ENCODE measurements at places on chromosomes 12 and 14. TPM values are rescaled to one million over a fixed set of nuclear protein-coding genes. Genes with fewer than 3 reads are reported as not detected.

DNA sequence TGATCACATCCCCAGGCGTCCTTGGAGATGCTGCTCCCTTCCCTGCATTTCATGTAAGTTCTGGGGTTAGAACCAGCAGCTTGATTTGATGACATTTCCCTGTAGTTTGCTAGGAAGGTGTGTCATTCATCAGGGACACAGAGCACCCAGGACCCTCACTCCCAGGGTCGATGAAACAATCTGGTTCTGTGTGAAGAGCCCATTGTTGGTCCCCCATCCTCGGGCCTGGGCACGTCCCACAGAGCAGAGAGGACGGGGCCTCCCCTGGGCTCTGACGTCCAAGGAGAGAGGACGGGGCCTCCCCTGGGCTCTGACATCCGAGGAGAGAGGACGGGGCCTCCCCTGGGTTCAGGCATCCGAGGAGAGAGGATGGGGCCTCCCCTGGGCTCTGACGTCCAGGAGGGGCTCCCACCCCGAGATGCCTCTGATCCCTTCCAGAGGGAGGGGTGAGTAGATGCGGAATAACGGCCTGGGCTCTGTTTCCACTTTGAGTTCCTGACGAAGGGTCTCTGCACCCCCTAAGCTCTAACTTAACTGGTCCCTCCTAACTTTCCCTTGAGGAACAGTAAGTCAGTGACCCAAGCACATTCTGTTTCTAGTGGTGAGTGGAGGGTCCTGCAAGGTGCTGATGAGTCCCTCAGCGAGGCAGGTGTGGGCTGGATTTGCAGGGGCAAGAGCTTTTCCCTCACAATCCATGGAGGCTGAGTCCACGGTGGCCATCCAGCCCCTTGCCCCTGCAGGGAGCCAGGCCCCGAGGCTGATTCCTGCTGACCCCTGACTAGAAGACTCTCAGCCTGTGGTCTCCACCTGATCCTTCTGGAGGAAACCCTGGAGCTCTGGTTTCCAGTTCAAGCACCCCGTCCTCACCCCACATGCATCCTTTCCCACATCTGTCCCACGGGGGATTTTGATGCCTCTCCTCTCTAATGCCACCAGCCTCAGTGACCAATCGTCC is 35.5 kb upstream of the SFSWAP start:
- DNase-seq = no peak

- DNase-seq = no peak
Measured at GRCh38 chr14:75381642-75382041, 46.2 kb upstream of the JDP2 start.

DNA sequence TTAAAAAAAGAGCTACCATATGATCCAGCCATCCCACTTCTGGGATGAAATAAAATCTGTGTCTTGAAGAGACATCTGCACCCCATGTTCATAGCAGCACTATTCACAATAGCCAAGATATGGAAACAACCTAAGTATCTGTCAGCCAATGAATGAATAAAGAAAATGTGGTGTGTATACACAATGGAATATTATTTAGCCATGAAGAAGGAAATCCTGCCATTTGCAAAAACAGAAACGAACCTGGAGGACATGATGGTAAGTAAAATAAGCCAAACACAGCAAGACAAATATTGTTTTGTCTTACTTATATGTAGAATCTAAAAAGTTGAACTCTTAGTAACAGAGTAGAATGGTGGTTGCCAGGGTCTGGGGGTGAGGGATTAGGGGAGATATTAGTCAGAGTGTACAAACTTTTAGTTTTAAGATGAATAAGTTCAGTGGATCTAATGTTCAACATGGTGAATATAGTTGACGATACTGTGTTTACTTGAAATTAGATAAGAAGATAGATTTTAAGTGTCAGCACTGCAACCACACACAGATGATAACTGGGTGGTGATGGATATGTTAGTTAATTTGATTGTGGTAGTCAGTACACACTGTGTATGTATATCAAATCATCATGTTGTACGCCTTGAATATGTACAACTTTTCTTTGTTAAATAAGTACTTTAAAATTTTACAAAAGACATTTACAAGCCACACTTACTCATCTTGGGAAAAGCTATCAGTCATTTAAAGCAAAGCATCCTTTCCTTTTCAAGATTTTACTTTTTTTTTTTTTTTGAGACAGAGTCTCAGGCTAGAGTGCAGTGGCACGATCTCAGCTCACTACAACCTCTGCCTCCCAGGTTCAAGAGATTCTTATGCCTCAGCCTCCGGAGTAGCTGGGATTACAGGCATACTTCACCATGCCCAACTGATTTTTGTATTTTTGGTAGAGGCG is 89.9 kb downstream of the BICD1 start:
- no peak for DNase-seq

DNA sequence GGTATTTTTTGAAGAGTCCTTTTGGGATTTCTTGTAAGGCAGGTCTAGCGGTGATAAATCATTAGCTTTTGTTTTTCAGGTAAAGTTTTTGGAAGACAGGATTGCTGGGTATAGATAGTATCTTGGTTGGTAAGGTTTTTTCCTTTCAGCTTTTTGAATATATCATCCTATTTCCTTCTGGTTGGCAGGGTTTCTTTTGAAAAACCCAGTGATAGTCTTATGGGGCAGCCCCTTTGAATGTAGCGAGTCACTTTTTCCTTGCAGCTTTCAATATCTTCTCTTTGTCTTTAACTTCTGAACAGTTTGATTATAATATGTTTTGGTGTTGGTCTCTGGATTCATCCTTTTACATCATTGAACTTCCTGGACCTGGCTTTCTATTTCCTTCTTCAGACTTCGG is 20.2 kb downstream of the TMX1 start:
- DNase-seq = no peak

DNA sequence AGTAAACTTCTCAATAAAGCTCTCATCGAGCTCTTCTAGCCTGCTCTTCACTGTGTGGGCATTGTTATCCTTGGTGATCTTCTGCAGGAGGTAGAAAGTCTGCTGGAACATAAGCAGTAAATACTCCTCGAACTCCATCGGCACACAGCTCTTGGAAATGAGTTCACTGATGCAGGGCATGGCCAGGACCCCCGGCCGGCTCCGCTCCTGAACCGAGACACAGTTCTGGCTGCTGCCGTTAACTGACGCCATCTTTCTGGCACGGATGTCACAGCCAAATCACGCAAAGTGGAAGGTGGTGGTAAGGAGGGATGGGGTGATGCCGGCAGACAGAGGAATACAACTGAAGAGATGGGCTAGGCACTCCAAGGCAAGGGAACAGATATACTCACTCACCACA is 23.7 kb upstream of the EDDM3A start:
- DNase-seq = no peak

DNA sequence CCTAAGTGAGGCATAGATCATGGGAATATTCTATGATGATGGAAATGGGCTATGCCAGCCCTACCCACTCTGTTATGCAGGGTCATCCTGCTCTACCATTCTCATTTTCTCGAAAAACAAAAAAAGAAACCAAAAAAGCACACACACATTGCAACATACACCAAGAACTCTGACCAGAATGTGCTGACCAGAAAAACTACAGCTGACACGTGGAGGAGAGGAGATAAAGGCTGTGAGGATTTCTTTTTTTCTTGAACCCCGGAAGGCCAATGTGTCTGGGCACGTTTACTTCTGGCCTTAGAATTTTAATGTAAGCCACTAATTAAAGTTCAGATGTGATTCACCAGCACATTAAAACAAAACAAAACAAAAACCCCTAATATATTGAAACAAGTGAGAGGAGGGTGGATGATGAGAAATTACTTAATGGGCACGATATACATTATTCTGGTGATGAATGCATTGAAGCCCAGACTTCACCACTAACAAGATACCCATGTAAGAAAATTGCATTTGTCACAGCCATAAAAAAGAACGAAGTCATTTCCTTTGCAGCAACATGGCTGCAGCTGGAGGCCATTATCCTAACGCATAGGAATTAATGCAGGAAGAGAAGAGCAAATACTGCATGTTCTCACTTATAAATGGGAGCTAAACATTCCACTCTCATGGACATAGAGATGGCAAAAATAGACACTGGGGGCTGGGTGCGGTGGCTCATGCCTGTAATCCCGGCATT is 66.3 kb upstream of the PLEKHG3 start:
- DNase-seq = no peak

DNA sequence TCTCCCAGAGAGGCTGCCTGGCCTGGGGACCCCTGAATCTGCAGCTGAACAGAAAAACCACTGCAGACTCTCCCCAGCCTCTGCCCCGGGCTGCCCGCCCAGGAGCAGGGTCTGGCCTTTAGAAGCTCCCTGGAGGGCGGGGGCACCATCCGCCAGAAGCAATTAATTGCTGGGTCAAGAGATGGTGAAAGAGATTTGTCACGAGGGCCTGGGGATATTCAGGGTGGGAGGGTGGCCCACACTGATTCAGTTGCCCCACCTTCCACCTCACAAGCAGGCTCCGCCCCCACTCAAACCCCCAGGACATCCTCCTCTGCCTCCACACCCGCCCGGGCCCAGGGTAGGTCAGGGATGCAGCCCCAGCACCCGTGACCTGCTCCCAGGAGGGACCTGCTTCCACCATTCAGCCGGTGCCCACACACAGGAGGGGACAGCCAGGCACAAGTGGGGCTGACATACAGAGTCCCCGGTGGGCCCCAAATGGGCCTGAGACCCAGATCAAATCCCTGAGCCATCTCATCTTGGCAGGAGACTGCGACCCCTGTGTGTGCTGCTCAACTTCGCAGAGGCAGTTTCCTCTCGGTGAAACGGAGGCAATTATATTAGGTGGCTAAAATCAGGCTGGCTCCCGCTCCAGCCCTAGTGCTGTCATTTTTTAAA is 23.0 kb downstream of the NCOR2 start:
- no peak for DNase-seq

- no peak for DNase-seq
Measured at GRCh38 chr12:28527631-28528249, 337.5 kb downstream of the CCDC91 start.

DNA sequence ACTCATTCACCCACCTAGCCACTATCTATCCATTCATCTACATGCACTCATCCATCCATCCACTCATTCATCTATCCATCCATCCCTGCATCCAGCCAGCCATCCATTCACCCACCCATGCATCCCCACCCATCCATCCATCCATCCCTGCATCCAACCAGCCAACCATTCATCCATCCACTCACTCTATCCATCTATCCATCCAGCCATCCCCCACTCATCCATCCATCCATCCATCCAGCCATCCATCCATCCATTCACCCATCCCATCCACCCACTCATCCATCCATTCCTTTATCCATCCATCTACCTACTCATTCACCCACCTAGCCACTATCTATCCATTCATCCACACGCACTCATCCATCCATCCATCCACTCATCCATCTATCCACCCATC is 73.1 kb downstream of the NOC4L start:
- DNase-seq = no peak

GRCh38 chr12:100138803-100139098 is 3.9 kb downstream of the BLTP3B start:
- DNase-seq = no peak

- DNase-seq = no peak
Measured at GRCh38 chr14:99258341-99258861, 13.6 kb downstream of the BCL11B start.

- DNase-seq = no peak
Measured at GRCh38 chr12:112611908-112612307, 179.6 kb upstream of the RPH3A start.

- DNase-seq = no peak
Measured at GRCh38 chr12:52519387-52519703, 849 bp downstream of the KRT5 start.

DNA sequence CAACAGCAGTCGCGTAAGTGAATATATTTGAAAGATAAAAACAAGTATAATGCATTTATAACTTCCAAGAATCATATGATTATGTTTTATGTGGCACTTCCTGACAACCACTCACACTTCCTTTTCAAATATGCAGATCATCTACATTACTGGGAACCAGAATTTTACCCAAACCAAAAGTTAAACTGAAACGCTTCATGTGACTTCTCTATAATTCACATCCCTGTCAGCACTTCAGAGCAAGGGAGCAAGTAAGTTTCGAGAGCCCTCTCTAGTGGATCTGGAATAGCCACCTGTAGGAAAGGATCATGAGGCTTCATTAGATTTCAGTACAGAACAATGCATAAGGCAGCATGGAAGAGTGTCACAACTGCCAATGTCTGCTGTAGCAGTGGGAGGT is 13.7 kb upstream of the ALX1 start:
- DNase-seq = no peak

- no peak for DNase-seq
Measured at GRCh38 chr12:28611115-28611435, 420.8 kb downstream of the CCDC91 start.

DNA sequence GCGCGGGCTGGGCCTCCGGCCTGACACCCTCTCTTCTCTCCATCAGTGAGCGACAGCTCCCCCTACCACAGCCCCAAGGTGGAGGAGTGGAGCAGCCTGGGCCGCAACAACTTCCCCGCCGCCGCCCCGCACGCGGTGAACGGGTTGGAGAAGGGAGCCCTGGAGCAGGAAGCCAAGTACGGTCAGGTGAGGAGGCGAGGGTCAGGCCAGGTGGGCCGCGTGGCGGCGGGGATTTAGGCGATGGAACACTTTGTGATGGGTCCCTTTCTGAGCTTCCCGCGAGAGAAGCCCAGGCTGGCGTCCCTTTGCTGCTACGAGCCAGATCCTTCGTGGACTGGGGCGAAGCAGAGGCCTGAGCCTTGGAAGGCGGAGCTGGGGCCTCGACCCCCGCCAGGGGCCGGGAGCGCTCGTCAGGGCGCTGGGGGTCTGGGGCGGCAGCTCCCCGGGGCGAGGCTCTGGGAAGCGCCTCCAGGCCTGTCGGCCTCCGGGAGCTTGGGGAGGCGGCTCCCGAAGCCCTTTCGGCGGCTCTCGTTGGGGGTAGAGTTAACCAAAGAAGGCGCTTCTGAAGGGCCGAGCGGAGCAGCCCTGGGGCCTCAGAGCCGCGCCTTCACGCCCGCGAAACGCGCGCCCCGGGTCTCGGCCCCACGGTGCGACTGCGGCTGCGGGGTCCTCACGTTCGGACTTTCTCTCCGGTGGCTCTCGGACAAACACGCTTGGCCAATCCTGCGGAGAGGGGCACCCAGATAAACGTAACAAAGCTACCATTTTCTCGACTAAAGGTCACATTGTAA is 5.0 kb downstream of the PAX9 start:
- DNase-seq = no peak

GRCh38 chr12:57131896-57132744 is 3.8 kb downstream of the LRP1 start:
- DNase-seq = no peak

GRCh38 chr12:116779597-116779996 is 41.5 kb downstream of the RNFT2 start:
- DNase-seq = no peak

- DNase-seq = no peak
Measured at GRCh38 chr12:25266497-25266896, 15.8 kb upstream of the KRAS start.

The MMP17 gene
- not detected for polyA plus RNA-seq

The CHST11 gene
- polyA plus RNA-seq = 2.9 TPM

The HEBP1 gene
- polyA plus RNA-seq = 214 TPM

The MOK gene
- 6.4 TPM for polyA plus RNA-seq

The AACS gene
- polyA plus RNA-seq = 21.1 TPM

The PRPH gene
- not detected for polyA plus RNA-seq

The LAG3 gene
- polyA plus RNA-seq = 0.76 TPM

The TAS2R7 gene
- polyA plus RNA-seq = not detected

The SMIM41 gene
- polyA plus RNA-seq = 0.80 TPM
